Activated naive CD8-positive, alpha-beta T cell treated with anti-CD3 and anti-CD28 coated beads, Interleukin-2, amount 10 ng/mL, durations not matched to agents 7 days and 5 days (primary cell): ENCODE measurements at places on chromosomes 3 and 15. TPM values are rescaled to one million over a fixed set of nuclear protein-coding genes. Genes with fewer than 3 reads are reported as not detected.

The B3GALNT1 gene
- total RNA-seq: 10.4 TPM

GRCh38 chr15:42605796-42606195 lies 30.4 kb downstream of the STARD9 start:
- no peak for DNase-seq

DNA sequence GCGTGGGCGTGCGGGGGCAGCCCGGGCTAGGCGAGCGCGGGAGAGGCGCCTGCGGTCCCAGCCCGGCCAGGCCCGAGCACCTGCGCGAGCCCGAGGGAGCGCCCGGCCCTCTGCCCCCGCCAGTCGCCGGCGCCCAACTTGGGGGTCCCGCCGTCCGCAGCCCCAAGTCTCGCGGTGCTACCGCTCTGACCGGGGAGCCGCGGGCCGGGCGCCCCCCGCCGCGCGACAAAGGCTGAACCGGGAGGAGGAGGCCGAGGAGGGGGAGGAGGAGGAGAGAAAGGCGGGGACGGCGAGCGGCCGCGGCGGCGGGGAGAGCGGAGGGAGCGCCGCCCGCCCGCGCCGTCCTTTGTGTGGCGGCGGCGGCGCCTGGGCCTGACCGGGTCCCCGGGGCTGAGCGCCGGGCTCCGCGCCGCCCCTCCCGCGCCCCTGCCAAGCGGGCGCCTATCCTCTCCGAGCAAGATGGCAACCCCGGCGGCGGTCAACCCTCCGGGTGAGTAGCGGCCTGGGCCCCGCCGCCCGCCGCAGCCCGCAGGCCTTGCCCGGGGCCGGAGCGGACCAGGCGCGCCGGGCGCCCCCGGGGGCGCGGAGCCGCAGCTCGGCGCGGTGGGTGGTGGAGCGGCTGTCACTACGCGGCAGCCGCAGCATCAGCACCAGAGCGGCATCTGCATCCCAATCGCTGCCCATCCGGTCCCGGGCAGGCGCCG lies at the start of gene ARNT2:
TSS of gene ARNT2 (plus strand) at position 326 of the 704 bp plus-strand sequence. CDS start at position 460, 134 bp downstream.
- no peak for DNase-seq

The CEP97 gene
- total RNA-seq: 21.5 TPM

GRCh38 chr15:46265664-46266347 lies 631.0 kb downstream of the SQOR start:
- no peak for DNase-seq

- DNase-seq: no peak
Measured at GRCh38 chr3:122105626-122106025, 50.5 kb downstream of the CD86 start.

- DNase-seq: no peak
Measured at GRCh38 chr15:46872981-46873330, 844.3 kb upstream of the SEMA6D start.

DNA sequence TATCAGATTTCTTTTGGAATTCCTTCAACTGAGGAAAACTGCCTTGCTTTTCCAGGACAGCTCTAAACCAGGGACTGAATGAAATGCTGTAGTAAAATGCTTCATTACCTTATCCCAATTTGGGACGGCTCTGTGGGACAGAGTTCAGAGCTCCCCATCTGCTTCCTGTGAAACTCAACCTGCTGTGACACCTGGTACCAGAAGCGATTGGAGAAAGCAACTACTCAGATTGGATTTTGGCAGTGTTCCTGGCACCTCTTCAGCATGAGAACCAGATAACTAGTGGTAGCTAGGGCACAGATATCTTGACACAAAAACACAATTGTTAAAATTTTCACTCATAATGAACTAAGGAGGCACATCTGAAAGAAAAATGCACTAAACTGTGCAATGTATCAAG lies 539.1 kb downstream of the SI start:
- no peak for DNase-seq

The COX17 gene
- 55.7 TPM for total RNA-seq

The PLIN1 gene
- 0.79 TPM for total RNA-seq

The NISCH gene
- 124 TPM for total RNA-seq

DNA sequence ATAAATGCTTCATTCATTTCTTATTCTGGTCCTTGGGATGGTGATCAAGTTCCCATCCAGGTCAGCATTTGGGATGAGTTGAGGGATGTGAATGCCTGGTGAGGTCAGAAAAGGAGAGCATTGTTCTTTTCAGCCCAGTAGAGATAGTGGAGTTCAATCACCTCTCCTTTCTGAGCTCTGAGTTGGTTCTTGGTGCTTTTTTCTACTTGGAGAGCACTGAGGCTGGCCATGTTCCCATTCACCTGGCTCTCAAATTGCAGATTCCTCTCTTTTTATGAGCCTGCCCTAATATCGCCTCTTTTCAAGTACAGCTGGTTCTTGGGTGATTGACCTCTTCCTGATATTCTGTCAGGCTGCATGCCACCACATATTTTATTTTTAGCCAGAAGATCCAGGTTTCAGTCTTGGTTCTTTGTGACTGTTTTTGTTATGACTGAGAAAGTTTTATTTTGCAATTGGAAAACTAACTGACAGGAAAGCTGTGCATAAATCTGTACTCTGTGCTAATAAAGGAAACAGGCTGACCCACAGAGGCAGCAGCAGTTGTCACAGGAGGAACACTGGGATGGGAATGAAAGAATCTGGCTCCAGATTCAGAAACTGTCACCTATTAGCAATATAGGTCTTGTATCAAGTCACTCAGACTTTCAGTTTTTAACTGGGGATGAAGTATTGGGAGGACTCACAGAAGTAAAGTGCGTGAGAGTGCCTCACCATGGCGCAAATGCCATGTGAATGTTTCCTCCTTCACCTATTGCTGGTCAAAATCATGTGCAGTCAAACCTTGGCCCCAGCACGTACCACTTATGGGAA lies 10.7 kb downstream of the AQP9 start:
- no peak for DNase-seq

The WNT7A gene
- 1.5 TPM for total RNA-seq
